ENCODE measurements at places on chromosomes 6 and 20.

DNA sequence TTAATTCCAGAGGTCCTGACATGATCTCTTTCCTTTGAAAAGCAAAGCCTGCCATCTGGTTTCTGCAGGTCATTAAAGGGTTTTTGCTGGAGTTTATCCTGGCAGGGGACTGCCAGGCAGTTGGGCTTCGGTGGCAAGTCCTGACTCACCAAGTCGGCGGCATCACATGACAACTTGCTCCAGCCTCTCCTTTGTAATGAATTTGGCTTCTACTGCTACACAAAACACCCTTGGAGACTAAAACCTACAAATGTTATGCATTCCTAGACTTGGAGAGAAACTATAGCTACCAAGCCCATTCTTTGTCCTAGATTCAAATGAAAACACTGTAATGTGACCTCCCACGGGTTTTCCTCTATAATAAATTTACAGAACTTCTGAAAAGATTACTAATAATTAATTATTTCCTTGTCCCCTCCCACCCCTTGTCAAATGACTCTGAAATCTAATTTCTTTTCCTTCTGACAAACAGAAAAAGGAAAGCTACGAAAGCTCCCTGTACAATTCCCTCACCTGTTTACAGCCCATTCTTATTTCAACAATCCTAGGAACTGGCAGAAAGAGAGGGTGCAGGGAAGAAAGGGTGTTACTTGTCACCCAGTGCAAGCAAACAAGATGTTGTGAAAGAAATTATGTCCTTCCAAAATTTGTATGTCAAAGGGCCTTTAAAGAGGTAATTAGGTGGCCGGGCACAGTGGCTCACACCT lies 62.9 kb downstream of the QRSL1 start:
- no peak for DNase-seq

GRCh38 chr6:39566456-39566855 lies 158.8 kb downstream of the KIF6 start:
- DNase-seq, result no peak

DNA sequence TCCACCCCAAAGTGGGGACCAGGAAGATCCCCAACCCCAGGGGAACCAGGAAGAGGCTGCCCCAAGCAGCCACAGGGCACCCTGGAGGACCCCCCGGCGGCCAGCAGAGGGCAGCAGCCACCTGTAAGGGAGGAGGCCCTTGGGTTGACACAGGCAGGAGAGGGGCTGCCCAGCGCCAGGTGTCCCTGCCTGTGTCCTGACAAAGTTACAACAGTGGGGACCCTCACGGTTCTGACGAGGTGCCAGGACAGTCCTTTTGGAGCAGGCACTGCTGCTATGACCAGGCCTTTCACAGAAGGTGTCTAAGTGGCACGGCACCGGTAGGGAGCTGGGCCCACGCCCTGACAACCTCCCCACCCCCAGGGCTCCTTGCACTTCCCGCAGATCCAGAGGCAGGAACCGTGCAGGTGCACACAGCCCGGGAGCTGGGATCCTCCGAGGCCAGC lies 176.7 kb downstream of the BMP7 start:
- DNase-seq, result no peak

DNA sequence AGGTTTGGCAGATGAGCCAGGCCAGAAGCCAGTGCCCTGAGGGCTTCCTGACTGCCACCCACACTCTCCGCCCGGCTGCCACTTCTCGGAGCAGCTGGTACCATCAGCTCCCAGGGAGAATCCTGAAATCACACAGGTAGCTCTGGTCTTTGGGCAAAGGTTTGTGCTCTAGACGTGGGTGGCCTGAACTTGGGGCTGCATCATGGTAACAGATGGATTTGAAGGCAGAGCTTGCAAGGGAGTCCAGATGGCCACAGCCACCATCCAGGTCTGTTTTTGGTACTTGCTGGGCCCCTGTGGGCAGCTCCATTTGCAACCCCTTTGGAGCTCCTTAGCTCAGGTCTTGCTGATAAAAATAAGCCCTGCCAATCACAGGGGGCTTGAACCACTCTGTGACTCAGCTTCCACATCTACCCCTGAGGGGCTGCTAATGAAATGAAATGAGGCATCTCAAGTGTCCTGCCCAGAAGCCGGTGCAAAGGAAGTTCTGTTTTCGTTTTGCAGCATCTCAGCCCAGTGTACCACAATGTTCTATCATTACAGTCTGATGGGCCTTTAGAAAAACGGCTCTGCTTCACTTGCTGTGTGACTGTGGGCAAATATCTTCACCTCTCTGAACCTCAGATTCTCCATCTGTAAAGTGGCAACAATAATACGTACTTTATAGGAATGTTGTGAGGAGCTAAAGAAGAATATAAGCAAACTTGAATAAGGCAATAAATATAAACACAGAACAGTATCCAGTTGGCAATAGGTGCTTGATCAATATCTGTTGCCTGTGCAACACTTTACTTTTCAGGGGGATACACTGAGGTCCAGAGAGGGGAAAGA lies 25.1 kb upstream of the CDH22 start:
- DNase-seq, result no peak

DNA sequence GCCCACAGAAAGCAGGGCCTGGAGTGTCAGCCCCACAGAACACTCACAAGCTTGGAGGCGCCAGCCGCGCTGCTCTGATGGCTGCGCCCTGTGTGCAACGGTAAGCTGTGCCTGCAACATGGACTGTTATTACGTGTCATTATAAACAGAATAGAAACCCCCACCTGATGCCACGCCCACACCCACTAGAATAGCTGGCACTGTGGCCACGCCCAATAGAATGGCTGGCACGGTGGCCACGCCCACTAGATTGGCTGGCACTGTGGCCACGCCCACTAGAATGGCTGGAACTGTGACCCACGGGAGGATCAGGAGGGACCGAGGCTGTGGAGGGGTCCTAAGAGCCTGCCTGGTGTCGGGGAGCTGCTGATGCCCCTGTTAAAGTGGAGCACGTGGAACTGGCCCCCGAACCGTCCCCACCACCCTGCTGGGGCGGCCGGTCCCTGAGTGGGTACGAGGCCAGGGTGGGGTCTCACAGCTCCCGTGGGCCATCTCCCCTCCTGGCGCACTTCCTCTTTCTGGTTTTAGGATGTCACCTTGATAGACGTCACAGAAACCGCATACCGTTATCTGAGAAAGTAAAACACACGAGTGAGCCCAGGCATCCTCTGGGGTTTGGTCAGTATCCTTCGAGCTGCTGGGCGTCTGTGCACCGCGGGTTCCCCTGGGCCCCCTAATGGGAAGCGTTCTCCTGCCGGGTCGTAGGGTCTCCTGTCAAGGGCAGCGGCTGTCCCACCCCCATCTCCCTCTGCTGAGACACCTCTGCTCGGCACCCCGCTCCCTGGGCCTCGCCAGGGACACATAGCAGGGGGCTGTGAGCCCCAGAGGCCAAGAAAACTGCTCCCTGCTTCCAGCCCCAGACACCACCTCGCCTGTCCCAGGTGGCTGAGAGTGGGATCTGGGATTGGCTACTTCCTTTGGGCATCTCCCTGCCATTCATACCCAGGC lies 25.4 kb downstream of the SLC17A9 start:
- DNase-seq, result peak; percentile 9

DNA sequence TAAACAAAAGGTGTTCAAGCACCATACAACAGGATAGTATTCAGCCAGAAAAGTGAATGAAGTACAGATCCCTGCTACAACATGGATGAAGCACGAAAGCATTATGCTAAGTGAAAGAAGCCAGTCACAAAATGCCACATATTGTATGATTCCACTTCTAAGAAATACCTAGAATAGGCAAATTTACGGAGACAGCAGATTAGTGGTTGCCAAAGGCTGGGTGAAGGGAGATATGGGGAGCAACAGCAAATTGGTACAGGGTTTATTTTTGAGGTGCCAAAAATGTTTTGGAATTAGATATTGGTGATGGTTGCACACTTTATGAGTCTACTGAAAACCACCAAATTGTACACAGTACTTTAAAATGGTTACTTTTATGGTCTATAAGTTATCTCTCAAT lies 23.2 kb downstream of the MAP3K5 start:
- no peak for DNase-seq

- DNase-seq, result no peak
Measured at GRCh38 chr6:155895641-155896040, 440.0 kb upstream of the NOX3 start.

GRCh38 chr20:61821735-61822134 lies 243.9 kb downstream of the TAF4 start:
- DNase-seq, result no peak
